Activated CD8-positive, alpha-beta T cell treated with anti-CD3 and anti-CD28 coated beads for 36 hours (primary cell): ENCODE measurements at places on chromosomes 2 and 18. TPM values are rescaled to one million over a fixed set of nuclear protein-coding genes. Genes with fewer than 3 reads are reported as not detected.

DNA sequence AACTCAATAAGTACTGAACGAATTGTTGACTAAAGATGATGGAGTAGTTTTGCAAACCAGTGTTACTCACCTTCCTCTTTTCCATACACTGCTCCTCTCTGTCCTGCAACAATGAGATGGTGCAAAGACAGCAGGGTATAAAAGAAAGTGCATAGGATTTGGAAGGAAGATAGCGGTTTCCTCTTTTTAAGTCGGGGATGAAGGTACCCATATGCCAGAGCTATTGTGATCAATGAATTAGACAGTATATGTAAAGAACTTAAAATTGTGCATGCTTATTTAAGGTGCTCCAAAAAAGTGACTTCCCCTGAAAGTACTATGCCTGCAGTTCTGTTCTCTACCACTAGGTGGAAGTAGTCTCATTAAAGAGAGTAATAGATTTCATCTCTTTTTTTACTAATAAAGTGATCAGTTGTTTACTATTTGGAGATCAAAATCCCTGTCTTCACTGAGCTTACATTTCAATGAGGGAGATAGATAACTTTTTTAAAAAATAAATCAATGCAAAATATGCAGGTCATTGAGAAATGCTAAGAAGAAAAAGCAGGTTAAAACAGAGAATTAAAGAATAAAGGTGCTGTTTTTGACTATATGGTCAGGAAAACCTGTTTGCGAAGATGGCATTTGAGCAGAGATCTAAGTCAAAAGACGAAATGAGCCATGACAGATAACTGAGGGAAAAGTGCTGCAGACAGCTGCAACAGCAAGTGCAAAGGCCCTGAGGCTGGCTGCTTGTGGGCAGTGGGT is 339.7 kb upstream of the SLC14A2 start:
- no peak overlapping the region for H3K27ac ChIP-seq
- DNase-seq: no peak
- H3K36me3 ChIP-seq: no peaks in the 10 kb centered on the region
- no peaks in the 10 kb centered on the region for H3K27me3 ChIP-seq

DNA sequence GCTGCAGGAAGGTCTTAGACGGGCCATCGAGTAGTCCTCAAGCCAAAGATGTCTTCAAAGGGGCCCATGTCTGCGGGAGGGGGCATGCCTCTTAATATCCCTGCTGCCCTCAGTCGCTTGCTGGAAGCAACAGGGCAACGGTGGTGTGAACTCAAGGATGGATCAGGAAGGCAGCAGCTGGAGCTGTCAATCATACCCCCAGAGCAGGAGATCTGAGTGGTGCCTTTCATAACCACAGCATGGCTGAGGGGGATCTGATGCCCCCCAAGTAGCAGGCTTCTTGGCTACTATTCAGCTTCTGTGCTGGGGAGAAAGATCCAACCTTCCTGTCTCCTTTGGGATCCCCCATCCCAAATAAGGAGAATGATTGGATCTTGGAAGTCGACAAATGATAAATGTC is 46.4 kb downstream of the INSIG2 start:
- peaks cover 5% of the 10 kb centered on the region for H3K4me1 ChIP-seq
- H3K4me3 ChIP-seq: no peak overlapping the region
- H3K27me3 ChIP-seq: peaks cover 4% of the 10 kb centered on the region
- no peak overlapping the region for H3K27ac ChIP-seq

The EMILIN2 gene
- 19.4 TPM for total RNA-seq

The NFU1 gene
- 41.0 TPM for total RNA-seq

The HOXD10 gene
- total RNA-seq: not detected
